Stimulated activated CD8-positive, alpha-beta memory T cell treated with anti-CD3 and anti-CD28 coated beads, Interleukin-2, amount 100 ng/mL, for 48 hours (primary cell): ENCODE measurements at places on chromosomes 2 and 18.
A peak's percentile ranks its signal among the peaks of the same experiment; 100 is the strongest.

GRCh38 chr2:8539743-8540551 is 141.9 kb upstream of the ID2 start:
- no peak for DNase-seq

- no peak for DNase-seq
These were observed 100.7 kb downstream of the ARHGAP15 start for GRCh38 chr2:143229952-143230351.

GRCh38 chr2:95079199-95079683 is 42.4 kb downstream of the MRPS5 start:
- no peak for DNase-seq

GRCh38 chr2:217691920-217692666 is 310.7 kb downstream of the TNS1 start:
- DNase-seq: no peak

DNA sequence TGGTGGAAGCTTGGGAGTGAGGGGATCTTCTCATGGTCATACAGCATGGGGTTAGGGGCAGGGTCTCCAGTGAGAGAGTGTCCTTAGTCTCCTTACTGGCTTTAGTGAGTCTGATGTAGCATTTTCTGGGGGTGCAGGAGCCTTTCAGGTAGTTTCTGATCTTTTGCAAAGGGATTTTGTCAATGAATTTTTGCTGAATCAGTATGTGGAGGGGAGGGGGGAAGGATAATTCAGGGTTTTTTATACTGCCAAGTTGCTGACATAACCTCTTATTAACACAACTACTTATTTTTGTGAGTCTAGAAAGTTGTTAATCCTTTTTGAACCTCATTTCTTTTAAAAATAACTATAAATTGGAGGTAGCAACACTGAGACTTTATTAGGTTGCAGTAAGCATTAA is 35.3 kb upstream of the ZDBF2 start:
- no peak for DNase-seq

GRCh38 chr18:57426187-57426586 is 9.0 kb upstream of the ONECUT2 start:
- DNase-seq: no peak

GRCh38 chr2:172431463-172431862 is 4.1 kb downstream of the ITGA6 start:
- no peak for DNase-seq

- DNase-seq: no peak
These were observed 2.3 kb upstream of the NBAS start for GRCh38 chr2:15563227-15564100.

DNA sequence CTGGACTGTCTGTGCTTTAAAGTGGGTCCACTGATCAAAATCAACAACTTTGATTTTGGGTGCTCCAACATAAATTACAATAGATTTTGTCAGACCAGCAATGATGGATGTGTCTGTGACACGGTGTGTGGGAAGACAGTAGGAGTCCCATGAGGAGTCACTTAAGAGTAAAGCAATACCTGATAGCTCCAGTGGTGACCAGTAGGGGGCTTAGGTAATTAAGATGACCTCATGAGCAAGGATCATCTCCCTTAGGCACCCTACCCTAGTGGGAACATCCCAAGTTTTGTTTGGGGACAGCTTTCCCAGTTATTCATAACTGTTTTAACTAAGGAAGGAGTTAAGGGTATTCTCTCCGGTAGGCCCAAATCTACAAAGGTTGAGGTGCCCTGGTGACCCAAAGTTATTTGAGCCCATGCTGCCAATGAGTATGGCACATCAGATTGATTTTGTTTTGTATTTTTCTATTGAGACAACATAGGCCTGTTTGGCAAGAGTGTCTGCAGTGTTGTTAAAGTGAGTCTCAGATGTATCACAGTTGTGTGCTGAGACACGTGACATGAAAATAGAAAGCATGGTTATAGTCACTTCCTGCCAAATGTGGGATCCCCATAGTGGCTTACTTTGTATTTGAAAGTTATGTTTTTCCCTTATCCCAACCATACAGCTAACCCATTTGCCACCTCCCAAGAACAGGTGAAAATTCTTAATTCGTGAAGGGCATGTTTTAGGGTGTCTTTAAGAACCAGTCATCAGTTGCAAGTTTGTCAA is 1337.6 kb upstream of the SLC39A10 start:
- DNase-seq: no peak

DNA sequence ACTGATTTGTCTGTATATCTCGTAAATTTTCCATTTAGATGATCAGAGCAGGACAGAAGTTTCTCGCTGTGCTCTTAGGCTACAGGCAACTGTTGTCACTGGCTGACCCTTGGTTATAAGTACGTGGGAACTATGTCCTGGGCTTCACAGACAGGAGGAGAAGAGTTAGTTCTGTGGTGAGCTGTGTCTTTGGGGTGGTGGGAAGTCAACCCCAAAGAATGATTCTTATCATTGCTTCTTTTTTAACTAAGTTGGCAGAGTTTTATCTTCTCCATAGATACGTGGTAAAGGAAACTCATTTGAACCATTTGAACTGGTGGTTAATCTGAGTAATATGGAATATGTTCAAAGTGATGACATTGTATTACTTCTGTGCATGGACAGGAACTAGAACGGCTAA is 230.6 kb upstream of the EPAS1 start:
- DNase-seq: no peak

- no peak for DNase-seq
These were observed 81.9 kb downstream of the MOGAT1 start for GRCh38 chr2:222753251-222753824.

GRCh38 chr2:84022810-84023431 is 436.2 kb downstream of the SUCLG1 start:
- no peak for DNase-seq

DNA sequence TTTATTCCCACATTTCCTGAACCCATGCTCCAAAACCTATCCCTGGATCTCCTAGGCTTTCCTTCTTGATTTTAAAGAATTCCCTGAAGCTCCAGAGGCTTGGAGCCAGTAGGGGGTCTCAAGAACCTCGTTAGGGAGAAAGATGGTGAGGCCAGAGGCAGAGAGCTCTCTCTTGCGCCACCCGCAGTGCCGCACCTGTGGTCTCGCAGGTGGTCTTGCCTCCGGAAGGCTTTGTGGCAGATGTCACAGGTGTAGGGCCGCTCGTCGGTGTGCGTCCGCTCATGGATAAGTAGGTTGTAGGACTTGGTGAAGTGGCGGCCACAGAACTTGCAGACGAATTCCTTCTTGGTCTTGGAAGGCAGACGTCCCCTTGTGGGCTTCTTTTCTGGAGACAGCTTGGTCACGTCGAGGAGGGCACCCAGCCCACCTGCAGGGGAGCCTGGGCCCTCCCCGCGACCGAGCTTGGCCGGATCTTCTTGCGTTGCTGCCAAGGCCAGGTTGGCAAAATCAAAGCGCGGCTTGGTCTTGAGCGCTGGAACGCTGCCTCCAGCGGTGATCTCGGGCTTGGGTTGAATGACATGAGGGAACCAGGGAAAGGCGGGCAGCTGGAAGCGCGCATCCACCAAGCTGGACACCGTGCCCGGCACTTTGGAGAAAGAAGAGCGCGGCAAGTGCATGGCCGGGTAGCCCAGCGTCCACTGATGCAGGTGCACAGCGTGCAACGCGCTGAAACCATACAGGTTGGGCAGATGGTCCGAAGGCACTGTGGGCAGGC is 5.3 kb downstream of the OSR1 start:
- DNase-seq: no peak

DNA sequence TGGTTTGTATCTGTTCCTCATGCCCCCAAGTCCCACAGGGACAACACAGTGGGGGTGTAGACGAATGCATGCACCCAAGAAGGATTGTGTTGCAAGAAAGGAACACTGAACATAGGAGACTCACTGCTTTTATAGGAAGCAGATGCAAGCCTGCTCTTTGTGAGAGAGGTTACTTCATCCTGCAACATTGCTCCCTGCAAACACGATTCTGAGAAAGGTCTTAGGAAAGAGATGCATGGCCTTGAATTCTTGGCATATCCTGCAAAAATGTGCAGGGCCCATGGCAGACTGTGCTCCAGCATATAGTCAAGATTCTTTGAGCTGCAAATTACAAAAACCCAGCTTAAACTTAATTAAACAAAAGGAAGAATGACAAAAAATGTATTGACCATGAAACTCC is 312.2 kb upstream of the MGAT5 start:
- no peak for DNase-seq

GRCh38 chr2:199999166-199999565 is 43.8 kb downstream of the MAIP1 start:
- DNase-seq: no peak

GRCh38 chr2:192029089-192029488 is 165.6 kb downstream of the TMEFF2 start:
- DNase-seq: no peak

DNA sequence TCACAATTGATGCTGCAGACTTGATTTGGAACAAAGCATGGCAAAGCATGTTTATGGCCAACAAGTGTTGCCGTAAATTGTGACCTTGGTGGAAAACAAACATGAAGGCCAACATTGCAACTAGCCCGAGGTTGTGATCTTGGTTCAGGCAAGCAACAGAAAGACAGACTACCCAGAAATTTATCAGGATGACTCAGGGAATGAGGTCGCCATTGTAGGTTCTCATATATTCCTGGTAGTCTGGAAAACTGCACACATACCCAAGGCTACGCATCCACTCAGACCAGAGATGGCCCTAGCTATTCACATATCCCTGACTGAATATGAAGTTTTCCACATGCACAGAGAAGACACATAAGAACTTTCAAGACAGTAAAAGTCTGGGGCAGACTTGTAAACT is 30.1 kb downstream of the CYP1B1 start:
- no peak for DNase-seq

GRCh38 chr2:68251855-68252399 is 405 bp downstream of the PPP3R1 start:
- peak; percentile 22 for DNase-seq

GRCh38 chr2:105397953-105398335 is 907 bp downstream of the FHL2 start:
- DNase-seq: no peak

DNA sequence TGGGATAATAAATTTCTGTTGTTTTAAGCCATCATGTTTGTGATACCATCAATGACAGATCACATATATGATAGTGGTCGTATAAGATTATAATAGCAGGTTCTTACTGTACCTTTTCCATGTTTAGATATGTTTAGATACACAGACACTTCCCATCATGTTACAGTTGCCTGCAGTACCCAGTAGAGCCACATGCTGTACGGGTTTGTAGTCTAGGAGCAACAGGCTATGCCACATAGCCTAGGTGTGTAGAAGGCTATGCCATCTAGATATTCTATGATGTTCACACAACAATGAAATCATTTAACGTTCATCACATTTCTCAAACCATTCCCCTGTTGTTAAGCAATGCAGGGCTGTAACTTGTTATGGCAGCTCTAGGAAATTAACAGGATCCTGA is 132.9 kb upstream of the SH3BP4 start:
- no peak for DNase-seq

GRCh38 chr2:178761759-178762371 is 45.4 kb downstream of the TTN start:
- DNase-seq: no peak

GRCh38 chr18:40259115-40259835 is 1695.8 kb upstream of the PIK3C3 start:
- DNase-seq: no peak

DNA sequence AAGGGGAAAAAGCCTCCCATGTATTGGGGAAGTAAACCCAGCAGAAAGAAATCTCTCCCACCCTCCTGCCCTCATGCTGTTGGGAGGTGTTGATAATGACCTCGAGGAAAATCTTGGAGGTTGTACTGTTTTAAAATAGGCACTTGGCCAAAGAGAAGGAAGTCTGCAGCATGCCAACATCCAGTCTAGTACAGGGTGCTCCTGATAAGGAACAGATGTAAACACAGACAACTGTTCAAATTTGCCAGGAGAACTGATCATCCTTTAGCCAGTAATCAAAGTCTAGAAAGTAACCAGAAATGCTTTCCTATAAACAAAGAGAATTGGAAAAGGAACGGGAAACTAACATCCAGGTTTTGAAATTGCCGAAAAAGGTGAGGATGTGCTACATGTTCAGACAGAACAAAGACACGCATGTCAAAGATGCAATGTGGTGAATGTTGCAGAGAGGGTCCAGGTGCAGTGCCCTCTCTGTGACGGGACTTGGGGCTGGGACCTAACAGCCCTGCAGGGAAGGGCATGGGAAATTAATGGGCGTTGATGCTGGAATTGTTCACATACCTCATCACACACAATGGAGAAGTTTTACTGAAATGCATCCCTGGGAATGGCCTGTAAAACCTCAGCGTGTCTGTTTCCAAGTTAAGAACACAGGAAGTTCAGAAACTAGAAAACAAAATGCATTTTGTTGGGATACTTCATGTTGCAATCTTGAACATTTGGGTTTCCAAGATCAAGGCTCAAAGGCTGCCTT is 125.7 kb upstream of the RND3 start:
- no peak for DNase-seq

- DNase-seq: no peak
These were observed 112.2 kb upstream of the SESTD1 start for GRCh38 chr2:179376881-179377280.

GRCh38 chr2:53877112-53877511 is 17.3 kb upstream of the GPR75 start:
- no peak for DNase-seq

DNA sequence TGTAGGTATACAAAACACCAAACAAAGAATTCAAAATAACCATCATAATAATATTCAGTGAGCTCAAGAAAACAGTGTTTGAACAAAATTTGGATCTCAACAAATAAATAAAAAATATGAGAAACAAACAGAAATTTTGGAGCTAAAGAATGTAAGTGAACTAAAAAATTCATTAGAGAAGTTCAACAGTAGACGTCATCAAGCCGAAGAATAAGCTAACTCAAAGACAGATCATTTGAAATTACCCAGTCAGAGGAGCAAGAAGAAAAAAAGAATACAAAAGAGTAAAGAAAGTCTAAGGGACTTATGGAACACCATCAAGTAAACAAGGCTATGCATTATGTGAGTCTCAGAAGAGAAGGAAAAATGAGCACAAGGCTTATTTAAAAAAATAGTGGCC is 16.6 kb upstream of the SPP2 start:
- DNase-seq: no peak

- DNase-seq: no peak
These were observed 116.5 kb upstream of the SERTAD2 start for GRCh38 chr2:64770137-64770780.

- DNase-seq: no peak
These were observed 1.6 kb upstream of the PDCL3 start for GRCh38 chr2:100561191-100561590.

GRCh38 chr18:59087391-59087790 is 52.3 kb upstream of the SEC11C start:
- DNase-seq: no peak

- no peak for DNase-seq
These were observed 597.1 kb upstream of the CHAC2 start for GRCh38 chr2:53170466-53170865.

DNA sequence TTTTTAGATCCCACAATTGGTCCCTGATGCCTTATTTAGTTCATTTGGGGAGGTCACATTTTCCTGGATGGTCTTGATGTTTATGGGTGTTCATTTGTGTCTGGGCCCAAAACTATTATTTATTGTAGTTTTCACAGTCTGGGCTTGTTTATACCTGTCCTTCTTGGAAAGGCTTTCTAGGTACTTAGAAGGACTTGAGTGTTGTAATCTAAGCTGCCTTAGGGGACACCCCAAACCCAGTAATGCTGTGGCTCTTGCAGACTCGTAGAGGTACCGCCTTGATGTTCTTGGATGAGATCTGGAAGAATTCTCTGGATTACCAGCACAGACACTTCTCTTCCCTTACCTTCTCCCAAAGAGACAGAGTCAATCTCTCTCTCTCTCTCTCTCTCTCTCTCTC is 25.0 kb upstream of the ITSN2 start:
- DNase-seq: no peak
